Esophagus (tissue), 2 donors: ENCODE measurements at places on chromosomes 12 and 14. TPM values are rescaled to one million over a fixed set of nuclear protein-coding genes. Genes with fewer than 3 reads are reported as not detected.

CCDC184 gene
- polyA plus RNA-seq: 0.80 TPM

TPH2 gene
- polyA plus RNA-seq: not detected

OTX2 gene
- polyA plus RNA-seq: not detected

OASL gene
- 0.90 TPM for polyA plus RNA-seq

SLC25A47 gene
- polyA plus RNA-seq: 0.04 TPM

WNT1 gene
- not detected for polyA plus RNA-seq

CFAP73 gene
- 0.35 TPM for polyA plus RNA-seq

ARHGDIB gene
- 69.0 TPM for polyA plus RNA-seq
